NCI-H1417 (cell line): ENCODE measurements at places on chromosomes 12 and 14.

GRCh38 chr14:90342327-90342726 lies 10.6 kb upstream of the NRDE2 start:
- DNase-seq = no peak

- peak; percentile 63 for DNase-seq
Measured at GRCh38 chr14:99554184-99554583, 49.8 kb downstream of the CCDC85C start.

DNA sequence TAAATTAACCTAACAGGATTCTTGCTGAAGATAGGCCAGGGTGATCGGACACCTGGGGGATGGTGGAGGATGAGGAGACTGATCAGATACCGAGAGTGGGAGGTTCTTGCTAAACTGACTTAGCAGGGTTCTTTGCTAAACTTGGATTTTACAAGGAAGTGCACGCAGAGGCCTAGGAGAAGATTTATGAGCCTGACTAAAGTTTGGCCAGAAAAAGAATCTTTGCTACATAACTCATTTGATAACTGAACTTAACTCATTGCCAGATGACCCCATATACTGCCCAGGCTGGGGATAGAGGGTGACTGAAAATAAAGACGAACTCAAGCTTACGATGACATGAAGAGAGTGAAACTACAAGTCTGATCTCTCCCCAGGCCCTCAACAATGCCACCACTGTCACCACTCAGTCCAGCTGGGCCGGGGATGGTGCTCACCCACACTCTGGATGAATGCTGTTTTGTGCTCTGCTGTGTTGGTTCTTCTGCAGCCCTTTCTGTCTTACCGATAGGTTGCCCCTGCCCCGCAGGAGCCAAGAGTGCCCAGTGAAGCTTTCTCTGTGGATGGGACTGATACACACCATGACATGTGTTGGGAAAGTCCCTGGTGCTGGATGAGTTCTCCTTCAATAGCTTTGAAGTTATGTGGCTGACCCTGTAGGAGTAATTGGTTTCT lies 29.0 kb downstream of the PPFIBP1 start:
- no peak for DNase-seq

DNA sequence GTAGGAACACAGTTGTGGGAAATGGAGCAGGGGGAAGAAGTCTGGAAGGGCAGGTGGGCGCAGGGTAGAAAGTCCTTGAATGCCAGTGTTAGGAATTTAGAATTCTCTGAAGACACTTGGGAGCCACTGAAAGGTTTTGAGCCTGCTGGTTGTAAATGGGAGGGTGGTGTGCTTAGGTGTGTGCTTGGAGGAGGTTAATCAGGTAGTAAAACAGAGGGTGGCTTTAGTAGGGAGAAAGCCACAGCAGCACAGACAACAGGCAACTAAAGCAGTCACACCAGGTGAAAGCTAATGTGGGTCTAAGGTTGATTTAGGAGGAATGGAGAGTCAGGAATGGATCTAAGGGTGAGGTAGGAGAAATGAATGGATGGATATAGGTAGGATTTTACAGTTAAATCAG lies 385.0 kb downstream of the ZFP36L1 start:
- DNase-seq = no peak

DNA sequence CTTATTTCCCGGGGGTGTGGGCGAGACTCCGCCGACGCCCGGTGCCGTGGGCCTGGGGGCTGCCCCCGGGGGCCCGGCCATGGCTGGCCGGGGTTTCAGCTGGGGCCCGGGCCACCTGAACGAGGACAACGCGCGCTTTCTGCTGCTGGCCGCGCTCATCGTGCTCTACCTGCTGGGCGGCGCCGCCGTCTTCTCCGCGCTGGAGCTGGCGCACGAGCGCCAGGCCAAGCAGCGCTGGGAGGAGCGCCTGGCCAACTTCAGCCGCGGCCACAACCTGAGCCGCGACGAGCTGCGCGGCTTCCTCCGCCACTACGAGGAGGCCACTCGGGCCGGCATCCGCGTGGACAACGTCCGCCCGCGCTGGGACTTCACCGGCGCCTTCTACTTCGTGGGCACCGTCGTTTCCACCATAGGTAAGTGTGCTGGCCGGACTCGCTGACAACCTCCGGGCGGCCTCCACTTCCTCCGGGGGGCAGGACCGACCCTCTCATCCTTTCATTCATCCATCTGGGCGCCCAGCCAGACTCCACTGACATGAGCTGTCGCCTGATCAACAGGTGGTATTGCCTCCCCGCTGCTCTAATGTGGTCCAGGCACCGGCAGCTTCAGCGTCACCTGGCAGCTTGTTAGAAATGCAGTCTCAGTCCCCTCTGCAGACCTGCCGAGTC lies 467 bp downstream of the KCNK13 start:
- DNase-seq = no peak
